Activated T-helper 1 cell treated with Interleukin-2 at 50 U/mL for 16 hours (primary cell): ENCODE measurements at places on chromosomes 5 and 9.

DNA sequence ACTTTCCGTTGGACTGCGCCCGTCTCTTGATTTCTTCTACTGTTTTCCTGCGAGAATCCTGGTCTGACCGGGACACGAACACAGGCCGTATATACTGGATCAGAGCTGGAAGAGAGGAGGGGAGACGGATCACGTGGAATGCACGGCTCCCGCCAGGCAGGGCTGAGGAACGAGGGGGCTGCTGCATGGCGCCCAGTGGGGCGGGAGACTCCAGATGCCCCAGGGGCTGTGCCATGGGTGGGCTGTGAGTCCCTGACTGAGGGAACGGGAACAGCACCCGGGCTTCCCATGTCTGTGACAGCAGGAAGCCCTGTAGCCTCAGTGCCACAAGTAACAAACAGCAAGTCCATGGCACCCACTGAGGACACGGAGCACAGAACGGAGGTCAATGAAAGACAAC is 34.0 kb downstream of the LPCAT1 start:
- no peak for DNase-seq

DNA sequence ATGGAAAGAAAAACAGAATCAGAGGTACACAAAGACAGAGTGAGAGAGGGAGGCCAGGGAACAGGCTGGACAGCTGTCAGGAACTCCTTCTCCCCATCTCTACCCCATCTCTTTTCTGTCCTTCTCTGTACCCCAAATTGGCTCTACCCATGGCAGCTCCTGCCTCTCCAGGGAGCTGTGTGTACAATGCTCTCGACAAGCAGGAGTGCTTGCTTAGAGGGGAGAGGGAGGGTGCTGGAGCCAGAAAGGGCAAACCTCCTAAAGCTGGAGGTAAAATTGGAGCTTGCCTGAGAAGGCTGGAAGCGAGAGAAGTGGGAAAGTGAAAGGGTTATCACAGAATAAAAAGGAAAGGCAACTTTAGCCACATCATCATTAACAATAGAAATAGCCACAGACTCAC is 6.4 kb downstream of the TPM2 start:
- no peak for DNase-seq

- DNase-seq = no peak
Measured at GRCh38 chr5:13218518-13218917, 726.0 kb downstream of the DNAH5 start.

DNA sequence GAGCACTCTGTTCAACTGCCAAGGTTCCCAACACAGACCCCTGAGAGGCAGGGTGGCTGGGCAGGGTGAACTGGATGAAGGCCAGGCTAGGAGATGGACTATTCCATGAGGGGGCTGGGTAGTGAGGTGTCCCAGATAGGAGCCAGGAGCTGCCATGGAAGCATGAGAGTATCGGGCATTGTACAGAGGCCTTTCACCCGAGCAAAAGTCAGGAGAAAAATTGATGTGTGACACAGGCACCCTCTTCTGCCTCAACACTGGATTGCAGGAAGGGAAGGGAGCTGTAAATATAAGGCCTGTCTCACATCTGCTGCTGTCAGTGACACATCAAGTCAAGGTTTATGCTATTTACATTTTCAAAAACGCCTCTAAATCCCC is 74.6 kb downstream of the UBAP1 start:
- no peak for DNase-seq

GRCh38 chr9:136541709-136542108 is 4.1 kb downstream of the NOTCH1 start:
- no peak for DNase-seq

- no peak for DNase-seq
Measured at GRCh38 chr5:128480906-128481633, 57.0 kb downstream of the FBN2 start.

DNA sequence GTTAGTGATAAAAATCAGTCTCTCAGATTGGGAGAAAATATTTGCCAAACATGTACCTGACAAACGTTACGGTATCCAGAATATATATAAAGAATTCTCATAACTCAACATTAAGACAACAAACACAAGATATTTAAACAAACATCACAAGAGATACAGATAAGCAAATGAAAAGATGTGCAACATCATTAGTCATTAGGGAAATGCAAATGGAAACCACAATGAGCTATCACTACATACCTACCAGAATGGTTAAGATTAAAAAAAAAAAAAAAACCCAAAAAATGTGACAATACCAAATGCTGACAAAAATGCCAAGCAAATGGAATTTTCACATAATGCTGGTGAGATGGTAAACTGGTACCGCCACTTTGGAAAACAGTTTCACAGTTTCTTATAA is 15.4 kb downstream of the CERT1 start:
- DNase-seq = no peak

DNA sequence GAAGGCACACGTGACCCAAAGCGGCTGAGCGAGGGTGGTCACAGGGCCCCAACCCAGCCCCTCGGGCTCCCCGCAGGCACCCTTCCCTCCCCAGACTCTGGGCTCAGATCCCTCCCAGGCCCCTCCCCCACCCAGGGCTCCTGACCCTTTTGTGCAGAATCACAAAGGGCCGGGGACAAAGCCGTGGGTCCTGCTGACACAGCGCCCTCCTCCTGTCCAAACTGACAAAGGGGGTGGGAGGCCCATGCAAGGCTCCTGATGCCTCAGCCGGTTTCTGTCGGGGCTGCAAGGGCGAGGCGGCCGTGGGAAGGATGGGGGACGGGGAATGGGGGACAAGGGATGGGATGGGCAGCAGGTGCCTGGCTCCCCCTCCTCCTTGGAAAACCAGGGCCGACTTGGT is 43.5 kb upstream of the UBAC1 start:
- DNase-seq = no peak

DNA sequence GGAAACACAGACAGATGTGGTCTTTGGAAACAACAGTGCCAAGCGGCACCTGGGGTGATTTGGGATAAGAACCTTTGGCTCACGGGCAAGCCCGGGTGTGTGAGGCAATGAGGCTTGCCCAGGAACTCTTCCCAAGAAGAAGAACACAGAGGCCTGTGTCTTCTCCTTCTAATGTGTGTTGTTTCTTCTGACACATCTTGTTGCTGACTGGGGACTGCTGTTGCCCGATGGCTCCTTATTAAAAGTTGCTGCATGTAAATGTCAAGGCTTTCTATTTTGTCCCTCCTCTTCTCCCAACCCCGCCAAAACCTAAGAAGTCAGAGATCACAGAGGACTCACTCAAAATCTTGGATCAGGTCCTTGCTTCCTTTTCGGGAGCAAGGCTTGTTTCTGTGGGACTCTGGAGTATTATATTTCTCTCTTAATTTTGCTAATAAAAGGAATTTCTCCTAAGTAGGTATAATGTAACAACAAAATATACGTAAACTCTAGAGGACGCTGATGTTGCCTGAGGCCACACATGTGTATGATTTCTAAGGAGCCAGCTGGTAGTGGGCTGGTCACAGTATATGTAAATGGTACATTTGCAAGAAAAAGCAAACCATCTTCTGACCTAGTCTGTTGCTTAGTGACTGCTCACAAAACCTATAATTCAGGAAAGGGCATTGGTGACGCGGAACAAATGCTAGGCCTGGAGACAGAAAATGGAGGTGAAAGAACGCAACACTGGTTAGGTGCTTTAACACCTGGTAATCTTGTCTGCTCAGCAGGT is 232.5 kb downstream of the GADD45G start:
- DNase-seq = no peak

- no peak for DNase-seq
Measured at GRCh38 chr5:35709688-35710087, 92.0 kb downstream of the SPEF2 start.

GRCh38 chr5:11400316-11400715 is 503.9 kb downstream of the CTNND2 start:
- no peak for DNase-seq
